ENCODE measurements at places on chromosomes 3 and 15. TPM values are rescaled to one million over a fixed set of nuclear protein-coding genes. Genes with fewer than 3 reads are reported as not detected.

Gene STAC
- polyA plus RNA-seq = 56.1 TPM

Gene SLC28A2
- 0.22 TPM for polyA plus RNA-seq

Gene LRRN1
- 56.0 TPM for polyA plus RNA-seq

Gene LTF
- 3.0 TPM for polyA plus RNA-seq

Gene GUCA1C
- not detected for polyA plus RNA-seq

Gene ALDH1A3
- 13.6 TPM for polyA plus RNA-seq

Gene CFAP20DC
- 2.4 TPM for polyA plus RNA-seq

Gene RPL14
- 2,686 TPM for polyA plus RNA-seq

Gene PP2D1
- 0.38 TPM for polyA plus RNA-seq

GRCh38 chr3:190883973-190884832 lies 21.7 kb upstream of the GMNC start:
- peak; percentile 62 for DNase-seq

GRCh38 chr3:153160451-153161137 lies 1.4 kb upstream of the RAP2B start:
- no peak for DNase-seq

DNA sequence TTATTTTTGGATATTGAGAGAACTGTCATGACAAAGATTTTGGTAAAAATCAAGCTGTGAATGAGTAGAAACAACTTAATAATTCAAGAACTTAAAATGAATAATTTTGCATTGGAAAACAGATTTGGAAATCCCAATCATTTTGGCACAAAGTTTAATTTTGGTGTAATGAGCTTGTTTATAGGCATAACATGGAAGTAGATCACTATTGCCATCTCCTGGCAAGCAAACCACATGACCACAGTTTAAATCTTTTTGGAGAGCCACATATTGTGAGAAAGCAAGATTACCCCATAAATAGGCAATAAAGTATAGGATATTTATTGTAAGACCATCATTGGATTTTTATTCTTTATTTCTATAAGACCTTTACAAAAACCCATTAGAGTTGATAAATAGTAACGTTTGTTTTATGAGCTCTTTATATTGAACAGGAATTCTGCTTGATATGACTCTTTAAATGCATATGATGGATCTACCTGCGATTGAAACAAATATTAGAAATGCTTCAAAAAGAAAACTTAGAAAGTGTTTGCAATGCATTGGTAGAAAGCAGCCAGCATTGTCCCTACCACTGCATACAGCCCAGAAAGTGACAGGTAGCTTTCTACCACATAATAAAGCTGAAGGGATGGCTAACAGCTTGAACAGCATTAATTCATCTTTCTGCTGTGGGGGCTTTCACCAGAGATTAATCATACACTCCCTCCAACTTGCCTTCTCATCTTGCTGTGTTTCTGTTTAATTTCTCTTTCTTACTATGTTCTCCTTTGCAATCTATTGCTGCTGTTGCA lies 766.8 kb downstream of the TBL1XR1 start:
- DNase-seq = peak; percentile 63

DNA sequence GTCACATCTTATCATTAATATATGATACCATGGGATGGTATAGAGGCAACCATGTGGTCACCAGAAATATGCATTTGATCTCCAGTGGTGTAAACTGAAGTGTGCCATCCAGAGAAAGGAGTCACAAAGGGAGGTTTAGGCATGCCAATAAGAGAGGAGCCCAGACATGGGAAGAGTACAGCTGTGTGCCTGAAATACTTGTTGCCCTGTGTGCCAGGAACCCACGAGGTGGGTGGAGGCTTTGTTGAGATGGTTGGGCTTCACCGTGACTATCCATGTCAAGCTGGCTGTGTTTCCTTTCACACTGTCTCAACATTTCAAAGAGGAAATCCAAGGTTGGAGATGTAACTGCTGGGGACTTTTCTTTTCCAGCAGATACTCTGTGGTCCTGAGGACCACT lies 43.5 kb downstream of the CACNA2D3 start:
- no peak for DNase-seq

- no peak for DNase-seq
Measured at GRCh38 chr15:84108728-84109127, 126.8 kb upstream of the GOLGA6L4 start.

- DNase-seq = no peak
Measured at GRCh38 chr3:65922441-65922840, 116.3 kb downstream of the MAGI1 start.

- no peak for DNase-seq
Measured at GRCh38 chr3:17831366-17831765, 88.9 kb upstream of the TBC1D5 start.

DNA sequence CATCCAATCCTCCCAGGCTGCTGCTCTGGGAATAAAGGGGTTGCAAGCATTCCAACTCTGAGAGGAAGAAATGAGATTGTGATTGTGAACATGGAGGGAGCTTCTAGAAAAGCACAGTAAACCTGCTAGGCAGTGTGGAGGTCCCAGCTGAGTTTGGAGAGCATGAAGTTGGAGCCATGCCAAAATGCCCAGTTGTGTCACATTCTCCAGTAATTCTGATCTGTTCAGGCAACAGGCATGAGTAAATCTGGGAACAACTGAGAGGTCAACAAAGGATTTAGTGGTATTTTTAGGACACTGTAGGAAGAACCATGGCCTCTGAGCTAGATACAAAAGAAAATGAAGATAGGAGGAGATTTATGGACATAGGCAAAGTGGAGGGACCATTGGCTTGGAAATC lies 74.7 kb downstream of the CYP19A1 start:
- DNase-seq = no peak

- peak; percentile 71 for DNase-seq
Measured at GRCh38 chr15:68347392-68347791, 69.8 kb downstream of the FEM1B start.

DNA sequence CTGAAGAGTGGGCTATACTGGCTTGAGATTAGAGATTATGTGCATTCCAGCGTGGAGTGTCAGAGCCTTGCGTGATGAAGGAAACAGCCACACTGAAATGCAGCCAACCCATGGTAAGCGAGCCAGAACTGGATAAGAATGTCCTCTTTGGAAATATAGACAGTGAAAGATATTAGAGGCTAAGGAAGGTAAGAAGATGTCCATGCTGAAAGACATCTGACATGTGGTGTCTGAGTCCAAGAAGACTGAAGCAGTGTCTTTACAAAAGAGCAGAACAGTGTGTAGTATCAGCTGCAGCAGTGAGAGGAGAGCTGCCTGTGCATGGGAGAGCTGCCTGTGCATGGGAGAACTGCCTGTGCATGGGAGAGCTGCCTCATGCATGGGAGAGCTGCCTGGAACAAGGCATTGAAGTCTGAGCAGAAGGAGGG lies 672.2 kb downstream of the DIPK2A start:
- DNase-seq = peak; percentile 19

DNA sequence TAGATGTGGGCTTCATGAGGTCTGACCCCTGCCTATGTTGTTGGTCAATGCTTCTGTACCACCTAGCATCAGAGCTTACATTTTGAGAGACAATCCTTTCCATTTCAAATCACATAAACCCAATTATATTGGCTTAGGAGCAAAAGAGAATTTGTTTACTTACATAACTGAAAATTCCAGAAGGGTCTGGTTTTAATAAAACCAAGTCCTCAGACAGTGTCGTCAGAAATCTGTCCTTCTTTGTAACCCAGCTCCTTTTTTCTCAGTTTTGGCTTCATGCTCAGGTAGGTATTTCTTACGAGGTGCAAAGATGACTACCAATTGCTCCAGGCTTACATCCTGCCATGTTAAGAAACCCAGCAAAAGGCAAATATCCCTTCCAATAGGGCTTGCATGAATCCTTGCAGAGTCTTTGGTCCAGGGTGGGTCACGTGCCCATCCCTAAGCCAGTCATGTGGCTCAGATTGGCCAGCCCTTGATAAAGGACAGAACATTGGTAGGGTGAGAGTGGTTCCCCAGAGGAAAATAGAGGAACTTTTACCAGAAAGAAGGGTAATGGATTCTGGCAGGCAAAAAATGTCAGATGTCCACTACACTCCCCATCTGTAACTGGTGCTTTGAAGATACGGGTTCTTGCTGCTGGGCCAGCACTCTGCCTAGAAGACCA lies 50.2 kb upstream of the VILL start:
- no peak for DNase-seq

- DNase-seq = no peak
Measured at GRCh38 chr3:49022688-49023171, 809 bp downstream of the NDUFAF3 start.

GRCh38 chr15:95884276-95884675 lies 446.2 kb upstream of the NR2F2 start:
- no peak for DNase-seq

- no peak for DNase-seq
Measured at GRCh38 chr3:11913316-11913715, 66.6 kb upstream of the TAMM41 start.

DNA sequence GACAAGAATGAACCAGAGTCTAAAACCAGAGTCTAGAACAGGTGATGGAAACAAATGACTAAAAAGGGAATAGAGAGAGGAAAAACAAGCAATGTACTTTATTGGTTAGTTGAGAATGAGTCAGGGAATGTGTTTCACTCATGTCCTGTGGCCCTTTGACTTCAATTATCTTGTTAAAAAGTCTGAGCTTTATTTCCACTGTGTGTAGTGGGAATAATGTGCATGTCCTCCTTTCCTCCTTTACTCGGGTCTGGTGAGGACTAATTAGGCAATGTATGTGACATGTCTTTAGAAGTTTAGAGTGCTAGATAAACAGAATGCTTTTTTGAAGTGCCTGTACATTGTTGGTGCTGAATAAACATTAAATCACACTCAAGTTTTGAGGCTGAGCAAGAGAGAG lies 21.3 kb downstream of the LSAMP start:
- peak; percentile 23 for DNase-seq

DNA sequence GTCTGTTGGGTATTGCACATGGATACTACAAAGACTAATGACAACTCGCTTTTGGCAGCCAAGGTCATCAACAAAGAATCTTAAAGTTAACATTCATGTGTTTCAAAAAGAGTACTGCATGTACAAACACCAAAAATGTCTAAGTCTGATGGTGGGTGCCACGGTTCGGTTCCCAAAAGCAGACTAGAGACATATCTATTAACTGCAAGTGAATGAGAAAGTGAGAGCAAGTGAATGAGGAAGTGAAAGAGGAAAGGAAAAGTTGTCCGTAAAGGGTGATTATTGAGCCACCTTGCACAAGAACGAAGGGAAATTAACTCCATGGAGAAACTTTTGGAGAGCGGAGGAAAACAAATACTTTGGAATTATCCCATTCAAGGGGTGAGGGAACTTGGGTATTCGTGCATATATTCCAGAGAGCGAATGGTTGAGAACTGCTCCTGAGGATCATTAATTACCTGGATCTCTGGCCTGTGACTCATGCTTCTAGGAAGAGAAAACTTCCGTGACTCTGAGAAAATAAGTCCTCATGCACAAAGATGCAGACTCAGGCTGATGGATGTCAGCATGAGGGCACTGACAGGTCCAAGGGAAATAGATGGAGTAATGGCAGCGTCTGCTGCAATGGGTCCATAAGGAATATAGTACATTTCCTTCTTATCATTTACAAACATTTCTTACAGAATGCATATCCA lies 336.5 kb upstream of the TGFBR2 start:
- no peak for DNase-seq

GRCh38 chr15:40104865-40105516 lies 3.7 kb downstream of the BMF start:
- peak; percentile 93 for DNase-seq

- peak; percentile 86 for DNase-seq
Measured at GRCh38 chr15:43440721-43441281, 52.2 kb downstream of the TP53BP1 start.

- peak; percentile 18 for DNase-seq
Measured at GRCh38 chr15:55124616-55125015, 72.1 kb downstream of the RSL24D1 start.

DNA sequence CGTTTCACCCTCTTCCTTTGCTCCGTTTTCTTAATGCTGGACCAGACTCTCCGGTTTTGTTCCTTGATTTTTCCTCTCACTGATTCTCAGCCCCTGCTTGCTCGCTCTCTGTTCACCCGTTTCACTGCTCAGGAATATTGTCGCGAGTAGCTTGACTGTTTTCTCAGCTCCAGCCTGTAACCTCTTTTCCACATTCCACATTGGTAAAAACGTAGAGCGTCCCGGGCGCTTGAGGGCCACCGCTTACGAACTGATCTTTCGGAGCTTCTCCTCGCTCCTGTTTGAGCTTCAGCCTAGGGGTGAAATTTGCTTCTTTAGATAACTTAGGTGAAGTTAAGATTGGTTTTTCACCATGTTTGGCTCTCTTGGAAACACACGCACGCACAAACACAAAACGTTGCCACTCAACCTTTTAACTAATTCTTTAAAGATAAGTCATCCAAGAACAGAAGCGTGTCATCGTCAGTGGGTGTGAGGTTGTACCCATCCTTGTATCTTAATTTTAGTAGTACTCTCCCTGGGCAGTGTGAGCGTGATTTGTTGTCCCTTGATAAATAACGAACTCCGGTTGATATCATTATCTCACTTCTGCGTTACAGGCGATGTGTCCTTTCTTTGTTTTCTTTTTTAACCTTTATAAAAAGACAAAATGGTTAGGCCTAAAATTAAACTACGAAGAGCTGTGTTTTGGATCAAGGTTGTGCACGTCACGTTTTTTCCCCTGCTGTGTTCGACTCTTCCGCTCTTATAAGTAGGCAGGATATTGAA lies 1.0 kb downstream of the PAK2 start:
- peak; percentile 33 for DNase-seq

- DNase-seq = no peak
Measured at GRCh38 chr15:57962887-57963286, 102.6 kb downstream of the ALDH1A2 start.

GRCh38 chr3:174483254-174483653 lies 375.9 kb upstream of the NAALADL2 start:
- no peak for DNase-seq

- DNase-seq = no peak
Measured at GRCh38 chr3:146881356-146881755, 276.2 kb upstream of the PLSCR5 start.

DNA sequence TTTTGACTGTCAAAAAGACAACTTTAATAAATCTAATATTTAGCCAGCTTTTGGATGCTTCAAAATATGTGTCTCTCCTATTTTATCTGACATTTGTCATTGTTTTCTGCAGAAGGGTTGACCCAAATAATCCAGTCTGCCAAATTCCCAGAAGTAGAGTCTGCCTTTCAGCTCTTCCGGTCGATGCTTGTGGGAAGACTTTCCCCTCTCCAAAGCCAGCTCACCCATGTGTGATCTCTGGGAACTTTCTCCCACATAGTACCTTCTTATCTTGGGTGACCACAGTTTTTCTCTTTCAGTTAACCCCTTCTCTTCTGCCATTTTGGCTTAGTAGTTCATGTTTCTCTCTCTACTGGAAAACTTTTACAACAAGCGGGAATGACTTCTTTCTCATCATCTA lies 94.1 kb downstream of the ASB7 start:
- DNase-seq = peak; percentile 1

- no peak for DNase-seq
Measured at GRCh38 chr3:25040748-25041147, 387.3 kb upstream of the RARB start.

- no peak for DNase-seq
Measured at GRCh38 chr3:94146455-94146854, 83.6 kb downstream of the NSUN3 start.

Measured in muscle of back (tissue), 13 donors.